ENCODE measurements at places on chromosomes 6 and 20. TPM values are rescaled to one million over a fixed set of nuclear protein-coding genes. Genes with fewer than 3 reads are reported as not detected.

Gene C2
- total RNA-seq: 1.5 TPM

Gene CST2
- total RNA-seq: not detected

Gene LY6G6C
- not detected for total RNA-seq

Gene SS18L1
- total RNA-seq: 14.8 TPM

DNA sequence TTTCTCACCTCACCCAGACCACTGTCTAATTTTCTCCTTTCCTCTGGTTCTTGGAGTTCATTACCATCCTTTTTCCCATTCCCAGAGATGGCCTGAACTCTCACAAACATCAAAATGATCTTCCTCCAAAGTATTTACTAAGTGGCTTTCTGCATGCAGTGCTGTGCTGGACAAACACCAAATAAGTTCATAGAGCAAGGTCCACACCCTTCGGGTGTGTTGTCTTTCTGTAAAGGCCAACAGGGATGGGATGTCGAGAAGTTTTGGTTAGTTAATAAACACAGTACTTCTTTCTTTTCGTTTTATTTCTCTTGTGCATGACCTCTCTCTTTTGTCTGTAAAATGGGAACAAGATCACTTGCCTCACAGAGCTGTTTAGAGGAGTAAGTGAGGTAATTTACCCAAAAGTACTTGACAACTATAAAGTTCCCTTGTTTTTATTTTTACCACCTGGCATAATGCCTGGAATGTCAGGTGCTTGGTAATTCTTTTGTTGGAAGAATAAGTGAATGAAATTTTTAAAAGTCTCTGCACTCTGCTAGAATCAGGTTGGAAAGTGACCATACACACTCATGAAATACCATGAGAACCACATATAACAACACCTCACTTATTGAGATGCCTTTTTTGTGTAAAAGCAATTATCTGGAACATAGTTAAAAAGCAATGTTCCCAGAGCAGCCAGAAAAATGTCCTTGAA, 22.8 kb upstream of the CCN6 start:
- H3K4me3 ChIP-seq: no peak overlapping the region
- H3K36me3 ChIP-seq: no peaks in the 10 kb centered on the region
- peaks cover 12% of the 10 kb centered on the region for H3K4me1 ChIP-seq
- H3K27ac ChIP-seq: no peak overlapping the region
- no peaks in the 10 kb centered on the region for H3K27me3 ChIP-seq

- H3K27ac ChIP-seq: no peak overlapping the region
- H3K4me1 ChIP-seq: peaks cover 46% of the 10 kb centered on the region
These were observed 3.7 kb downstream of the FBXO5 start for GRCh38 chr6:152979116-152979515.

GRCh38 chr6:106600329-106600728, 29.0 kb downstream of the RTN4IP1 start:
- no peak overlapping the region for H3K4me3 ChIP-seq
- H3K36me3 ChIP-seq: peaks cover 7% of the 10 kb centered on the region
- no peak for DNase-seq

DNA sequence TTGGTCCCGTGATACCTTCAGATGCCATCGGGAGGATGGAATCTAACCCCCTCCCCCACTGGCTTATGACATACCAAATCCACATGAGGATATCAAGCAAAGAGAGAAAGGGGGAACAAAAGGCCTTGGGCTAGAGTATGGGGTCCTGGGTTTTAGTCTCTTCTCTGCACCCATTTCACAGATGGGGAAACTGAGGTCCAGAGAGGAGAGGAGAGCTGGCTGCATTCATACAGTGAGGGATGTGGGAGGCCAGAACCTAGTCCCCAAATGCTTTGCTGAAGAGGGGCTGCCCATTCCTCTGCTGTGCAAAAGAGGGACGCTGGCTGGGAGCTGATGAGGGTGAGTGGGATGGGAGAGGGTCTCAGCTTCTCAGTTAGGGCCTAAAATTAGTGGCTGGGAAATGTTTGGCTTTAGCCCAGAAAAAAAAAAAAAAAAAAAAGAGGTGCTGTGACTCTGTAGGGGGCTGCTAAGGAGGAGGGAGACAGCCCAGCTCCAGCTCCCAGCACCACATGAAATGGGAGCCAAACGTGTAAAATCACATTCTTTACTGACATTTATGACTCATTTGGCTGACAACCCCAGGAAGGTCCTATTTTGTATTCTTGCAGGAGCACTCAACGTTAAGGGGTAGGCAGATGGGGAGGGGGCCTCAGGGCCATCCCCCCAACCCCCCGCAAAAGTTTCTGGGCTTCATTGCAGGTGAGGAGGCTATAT, 11.9 kb downstream of the XKR7 start:
- H3K4me1 ChIP-seq: peaks cover 4% of the 10 kb centered on the region
- no peak for DNase-seq
- H3K27me3 ChIP-seq: peaks cover 37% of the 10 kb centered on the region
- no peaks in the 10 kb centered on the region for H3K36me3 ChIP-seq

- H3K4me3 ChIP-seq: no peak overlapping the region
- peaks cover 5% of the 10 kb centered on the region for H3K36me3 ChIP-seq
- H3K4me1 ChIP-seq: peaks cover 46% of the 10 kb centered on the region
- H3K27ac ChIP-seq: no peak overlapping the region
- H3K27me3 ChIP-seq: no peaks in the 10 kb centered on the region
- no peak for DNase-seq
These were observed 1.1 kb upstream of the PRELID3B start for GRCh38 chr20:59043698-59044097.

GRCh38 chr6:15490242-15491100, 172.4 kb downstream of the DTNBP1 start:
- no peaks in the 10 kb centered on the region for H3K27me3 ChIP-seq
- no peak overlapping the region for H3K4me3 ChIP-seq
- peaks cover 9% of the 10 kb centered on the region for H3K36me3 ChIP-seq
- no peak for DNase-seq
- H3K27ac ChIP-seq: no peak overlapping the region

GRCh38 chr6:31900917-31901414, 920 bp downstream of the ZBTB12 start:
- peak; percentile 86 for DNase-seq
- peak overlapping the region; percentile 32 for H3K27ac ChIP-seq
- peak overlapping the region; percentile 73 for H3K4me3 ChIP-seq
- H3K27me3 ChIP-seq: no peaks in the 10 kb centered on the region
- H3K4me1 ChIP-seq: peaks cover 31% of the 10 kb centered on the region

- no peak overlapping the region for H3K27ac ChIP-seq
- no peaks in the 10 kb centered on the region for H3K4me1 ChIP-seq
- DNase-seq: no peak
- H3K36me3 ChIP-seq: no peaks in the 10 kb centered on the region
- H3K27me3 ChIP-seq: no peaks in the 10 kb centered on the region
These were observed 85.4 kb upstream of the MYLIP start for GRCh38 chr6:16043171-16044135.

GRCh38 chr6:25578538-25578937, 73.5 kb upstream of the SCGN start:
- H3K27me3 ChIP-seq: no peaks in the 10 kb centered on the region
- H3K36me3 ChIP-seq: peaks cover 12% of the 10 kb centered on the region
- no peak overlapping the region for H3K27ac ChIP-seq
- H3K4me1 ChIP-seq: no peaks in the 10 kb centered on the region
